ENCODE measurements at places on chromosomes 11 and 22.

GRCh38 chr11:22903782-22904181 is 43.5 kb upstream of the CCDC179 start:
- no peak for DNase-seq

GRCh38 chr11:68962527-68963250 is 18.1 kb downstream of the MRGPRD start:
- DNase-seq, result no peak

DNA sequence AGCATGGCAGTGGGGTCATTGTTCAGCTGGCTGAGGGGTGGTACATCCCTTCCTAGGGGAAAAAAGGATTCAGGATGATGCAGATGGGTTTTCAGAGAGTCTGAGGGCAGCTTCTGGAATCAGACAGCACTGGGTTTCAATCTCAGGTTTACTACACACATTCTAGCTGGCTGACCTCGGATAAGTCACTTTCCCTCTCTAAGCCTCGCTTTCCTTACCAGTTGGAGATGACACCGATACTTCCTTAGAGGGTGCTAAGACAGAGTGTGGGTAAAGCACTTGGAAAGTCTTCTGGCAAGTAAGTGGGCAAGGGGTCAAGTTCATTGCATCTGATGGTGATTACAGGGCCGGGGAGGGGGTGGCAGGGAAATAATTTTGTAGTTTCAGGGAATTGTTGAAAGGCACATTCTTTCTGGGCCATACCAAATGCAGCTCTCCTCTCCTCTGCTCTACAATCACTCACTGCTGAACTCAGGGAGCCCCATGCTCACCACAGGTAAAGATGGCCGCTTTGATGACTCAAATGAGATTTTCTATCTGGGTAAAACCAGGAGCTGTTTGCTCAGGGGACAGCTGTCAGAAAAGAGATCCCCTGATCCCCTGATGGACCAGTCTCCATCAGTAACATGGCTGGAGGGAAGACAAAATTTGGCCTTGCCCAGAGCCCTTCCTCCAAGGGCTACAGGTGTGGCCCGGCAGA is 6.5 kb upstream of the MIAT start:
- DNase-seq, result no peak

- DNase-seq, result no peak
Observed at GRCh38 chr22:41181349-41182241, 23.5 kb upstream of the L3MBTL2 start.

- DNase-seq, result no peak
Observed at GRCh38 chr11:79431535-79431934, 9.3 kb downstream of the TENM4 start.

- DNase-seq, result no peak
Observed at GRCh38 chr11:127042445-127042844, 41.9 kb upstream of the KIRREL3 start.
